ENCODE measurements at places on chromosomes 2 and 18.

GRCh38 chr2:38415728-38416291 lies 38.7 kb upstream of the ATL2 start:
- no peak overlapping the region for H3K4me3 ChIP-seq
- DNase-seq: no peak
- H3K27ac ChIP-seq: no peak overlapping the region
- peaks cover 28% of the 10 kb centered on the region for H3K4me1 ChIP-seq
- H3K36me3 ChIP-seq: no peaks in the 10 kb centered on the region

DNA sequence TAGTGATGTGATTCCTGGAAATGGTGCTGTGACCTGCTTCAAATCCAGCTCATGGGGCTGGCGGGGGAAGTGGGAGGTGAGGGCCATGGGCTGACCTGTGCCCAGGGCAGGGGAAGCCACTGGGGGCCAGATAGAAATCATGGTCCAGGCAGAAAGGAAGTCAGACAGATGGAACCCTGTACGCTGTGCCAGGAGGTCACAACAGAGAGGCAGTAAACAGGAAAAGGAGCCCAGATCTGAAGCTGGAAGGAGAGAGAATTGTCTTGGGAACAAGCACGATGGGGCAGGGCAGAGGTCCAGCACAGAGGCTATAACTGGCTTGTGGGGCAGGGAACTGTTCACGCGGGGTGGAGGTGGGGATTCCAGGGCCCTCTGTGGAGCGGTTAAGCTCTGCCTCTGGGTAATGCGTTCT lies 76.0 kb downstream of the RNF144A start:
- no peak for DNase-seq
- H3K27ac ChIP-seq: no peak overlapping the region
- H3K36me3 ChIP-seq: no peaks in the 10 kb centered on the region
- no peaks in the 10 kb centered on the region for H3K27me3 ChIP-seq
- no peaks in the 10 kb centered on the region for H3K4me1 ChIP-seq
- no peak overlapping the region for H3K4me3 ChIP-seq

GRCh38 chr2:14901737-14902136 lies 269.2 kb downstream of the LRATD1 start:
- no peaks in the 10 kb centered on the region for H3K27me3 ChIP-seq
- no peaks in the 10 kb centered on the region for H3K36me3 ChIP-seq
- H3K27ac ChIP-seq: no peak overlapping the region
- no peak overlapping the region for H3K4me3 ChIP-seq
- no peak for DNase-seq

DNA sequence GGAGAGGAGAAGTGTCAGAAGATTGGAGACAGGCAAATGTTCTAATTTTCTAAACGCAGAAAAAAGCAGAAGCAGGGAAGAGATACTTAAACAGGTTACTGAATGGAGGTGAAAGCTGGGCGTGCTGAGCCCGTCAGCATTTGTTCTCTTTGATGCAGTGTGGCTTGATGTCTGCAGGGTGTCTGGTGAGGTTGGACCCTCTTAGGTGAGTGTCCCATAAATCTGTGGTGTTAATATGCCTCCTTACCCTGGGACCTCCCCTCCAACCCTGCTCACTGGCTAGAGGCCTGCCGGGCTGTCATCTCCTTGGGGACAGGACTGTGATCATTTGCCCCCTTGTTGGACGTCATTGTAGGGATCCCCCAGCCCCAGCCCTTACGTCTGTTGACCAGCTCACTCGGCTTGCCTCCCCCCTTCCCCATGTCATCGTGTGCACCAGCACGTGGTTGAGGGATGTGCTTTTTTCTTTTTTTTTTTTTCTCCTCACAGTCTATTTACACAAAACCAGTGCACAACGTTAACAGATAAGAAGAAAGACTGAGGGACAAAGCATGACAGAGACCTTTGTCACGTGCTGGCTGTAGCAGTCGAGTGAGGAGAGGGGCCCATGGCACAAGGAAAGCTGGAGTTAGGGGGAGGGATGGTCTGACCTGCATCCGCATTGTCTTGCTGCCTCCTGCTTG lies 56.4 kb downstream of the NCK2 start:
- H3K4me1 ChIP-seq: peaks cover 54% of the 10 kb centered on the region
- H3K27ac ChIP-seq: peak overlapping the region; percentile 85
- H3K4me3 ChIP-seq: no peak overlapping the region

DNA sequence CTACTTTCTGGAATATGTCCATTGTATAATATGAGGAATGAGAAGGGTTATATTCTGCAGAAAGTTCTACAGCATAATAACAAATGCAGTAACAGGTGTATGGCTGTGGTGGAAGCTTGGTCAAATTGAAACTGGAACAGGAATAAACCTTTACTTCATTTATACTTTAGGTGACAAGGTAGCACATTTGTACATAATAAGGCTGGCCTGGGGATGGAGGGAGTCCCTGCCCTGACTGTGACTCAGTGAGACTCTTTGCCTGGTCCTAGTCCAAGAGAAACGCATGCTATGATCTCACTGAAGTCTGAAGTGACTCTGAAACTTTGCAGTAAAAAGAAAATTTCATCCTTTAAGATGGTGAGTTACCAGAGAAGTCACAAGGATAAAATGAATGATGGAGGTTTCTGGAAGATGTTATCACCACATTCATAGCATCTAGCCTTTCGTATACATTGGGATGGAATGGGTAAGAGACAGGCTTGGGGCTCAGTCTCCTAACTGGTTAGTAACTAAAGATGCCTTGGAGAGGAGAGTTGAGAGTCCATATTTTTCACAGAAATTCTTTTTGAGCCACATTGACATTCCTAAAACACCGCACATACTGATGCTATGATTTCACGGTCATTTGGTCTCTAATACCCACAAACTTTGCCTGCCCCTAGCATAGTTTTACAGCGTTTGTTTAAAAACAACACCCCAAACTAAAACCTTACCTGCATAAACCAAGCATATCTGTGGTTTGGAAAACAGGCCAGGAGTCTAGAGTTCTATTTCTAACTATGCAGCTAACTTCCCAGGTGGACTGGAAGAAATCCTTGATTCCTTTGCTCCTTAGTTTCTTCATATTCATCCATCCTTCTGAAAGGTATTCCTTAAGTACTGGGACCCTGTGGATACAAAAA lies 42.4 kb upstream of the NABP1 start:
- H3K4me1 ChIP-seq: peaks cover 17% of the 10 kb centered on the region
- H3K4me3 ChIP-seq: no peak overlapping the region
- no peak for DNase-seq
- no peaks in the 10 kb centered on the region for H3K27me3 ChIP-seq
- H3K27ac ChIP-seq: no peak overlapping the region

All from large intestine (tissue), 12 donors.